Nucleus accumbens (tissue), 56 donors: ENCODE measurements at places on chromosomes 4 and X.

- no peak for DNase-seq
Measured at GRCh38 chr4:80781431-80781830, 249.1 kb upstream of the BMP3 start.

GRCh38 chr4:107747748-107748486 is 27.9 kb upstream of the PAPSS1 start:
- no peak for DNase-seq

GRCh38 chrX:63402106-63402505 is 51.0 kb upstream of the SPIN4 start:
- no peak for DNase-seq

DNA sequence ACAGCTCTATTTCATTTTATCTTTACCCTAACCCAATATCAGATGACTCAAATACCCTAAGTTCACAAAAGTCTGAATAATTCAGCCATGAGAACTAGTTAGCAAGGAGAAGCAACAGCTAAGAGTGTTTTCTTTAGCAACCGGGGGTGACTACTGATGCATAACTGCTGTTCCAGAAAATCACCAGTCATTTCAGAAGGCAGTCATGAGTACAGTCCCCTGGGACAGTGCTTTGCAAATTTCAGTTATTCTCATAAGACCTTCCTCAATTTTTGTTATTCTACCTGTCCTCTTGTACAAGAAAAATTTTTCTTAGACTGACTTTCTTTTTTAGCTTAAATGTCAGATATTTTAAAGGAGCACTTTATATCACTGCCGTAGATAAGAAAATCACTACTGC is 16.4 kb downstream of the BANK1 start:
- no peak for DNase-seq

GRCh38 chr4:139887376-139887802 is 221.8 kb downstream of the MGST2 start:
- no peak for DNase-seq

DNA sequence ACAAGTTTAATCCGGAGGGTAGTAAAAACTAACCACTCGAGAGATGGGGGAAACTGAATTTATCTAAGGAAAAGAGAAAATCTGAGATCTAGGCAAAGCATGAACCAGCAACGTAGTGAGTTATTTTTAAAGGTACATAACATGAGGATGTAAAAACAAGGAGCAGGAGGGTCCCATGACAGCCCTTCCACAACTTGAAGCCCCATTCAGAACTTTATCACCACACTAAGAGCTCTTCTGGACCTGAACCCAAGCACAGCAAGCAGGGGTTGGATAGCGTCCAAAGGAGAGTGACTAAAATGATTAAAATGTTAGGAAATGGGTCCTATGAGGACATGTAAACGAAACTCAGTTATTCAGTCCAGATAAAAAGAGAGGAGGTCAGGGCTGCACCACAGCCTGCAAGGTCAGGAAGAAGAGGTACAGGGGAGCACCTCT is 16.2 kb downstream of the SH3RF1 start:
- no peak for DNase-seq

DNA sequence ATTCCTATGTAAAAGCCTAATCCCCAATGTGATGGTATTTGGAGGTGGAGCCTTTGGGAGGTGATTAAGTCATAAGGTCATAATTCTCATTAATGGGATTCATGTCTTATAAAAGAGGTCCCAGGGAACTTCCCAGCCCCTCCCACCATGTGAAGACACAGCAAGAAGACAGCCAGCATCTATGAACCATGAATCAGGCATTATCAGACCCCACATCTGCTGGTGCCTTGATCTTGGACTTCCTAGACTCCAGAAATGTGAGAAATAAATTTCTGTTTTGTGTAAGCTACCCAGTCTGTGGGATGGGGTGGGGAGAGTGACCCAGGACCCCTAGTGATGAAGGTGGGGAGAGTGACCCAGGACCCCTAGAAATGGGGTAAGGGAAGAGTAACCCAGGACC is 6.1 kb upstream of the DAPP1 start:
- no peak for DNase-seq

DNA sequence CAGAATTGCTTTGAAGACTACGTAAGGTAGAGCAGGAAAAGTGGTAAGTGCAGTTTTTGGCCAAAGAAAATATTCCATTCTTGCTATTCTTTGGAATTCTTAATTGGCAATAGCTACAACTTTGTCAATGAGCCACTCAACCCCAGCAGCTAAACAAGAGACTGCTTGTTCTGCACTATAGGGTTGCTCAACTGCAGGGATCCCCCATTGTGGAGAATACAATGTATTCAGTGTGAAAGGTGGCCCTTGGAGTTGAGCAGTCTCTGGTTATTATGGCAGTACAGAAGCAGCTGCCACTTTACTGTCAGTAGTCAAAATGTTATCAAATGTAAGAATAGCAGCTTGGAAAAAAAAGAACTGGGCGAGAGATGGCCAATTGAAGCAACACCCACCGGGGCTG is 808.7 kb downstream of the CENPC start:
- DNase-seq, result no peak

GRCh38 chr4:169147191-169147590 is 123.6 kb downstream of the SH3RF1 start:
- DNase-seq, result no peak

GRCh38 chrX:2188330-2188792 is 312.4 kb downstream of the DHRSX start:
- no peak for DNase-seq

DNA sequence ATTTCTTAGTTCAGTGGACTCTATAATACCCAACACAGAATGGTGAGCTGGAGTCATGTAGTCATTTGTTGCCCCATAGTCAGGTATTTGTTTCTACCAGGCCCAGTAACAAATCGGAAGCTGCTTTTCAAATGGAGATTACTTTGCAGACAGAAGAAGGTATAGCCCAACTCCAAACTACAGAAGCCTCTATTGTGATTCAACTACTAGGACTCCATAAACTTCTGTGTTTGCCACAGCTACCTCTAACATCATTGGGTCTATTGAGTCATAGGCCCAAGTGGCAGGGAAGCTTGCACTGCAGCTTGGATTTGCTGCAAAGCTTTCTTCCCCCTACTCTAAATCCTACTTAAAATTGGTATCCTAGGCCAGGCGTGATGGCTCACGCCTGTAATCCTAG is 148.8 kb upstream of the STK26 start:
- DNase-seq, result no peak

GRCh38 chr4:168841000-168841671 is 168.9 kb downstream of the CBR4 start:
- DNase-seq, result no peak

GRCh38 chr4:98613453-98614075 is 44.8 kb downstream of the TSPAN5 start:
- no peak for DNase-seq

DNA sequence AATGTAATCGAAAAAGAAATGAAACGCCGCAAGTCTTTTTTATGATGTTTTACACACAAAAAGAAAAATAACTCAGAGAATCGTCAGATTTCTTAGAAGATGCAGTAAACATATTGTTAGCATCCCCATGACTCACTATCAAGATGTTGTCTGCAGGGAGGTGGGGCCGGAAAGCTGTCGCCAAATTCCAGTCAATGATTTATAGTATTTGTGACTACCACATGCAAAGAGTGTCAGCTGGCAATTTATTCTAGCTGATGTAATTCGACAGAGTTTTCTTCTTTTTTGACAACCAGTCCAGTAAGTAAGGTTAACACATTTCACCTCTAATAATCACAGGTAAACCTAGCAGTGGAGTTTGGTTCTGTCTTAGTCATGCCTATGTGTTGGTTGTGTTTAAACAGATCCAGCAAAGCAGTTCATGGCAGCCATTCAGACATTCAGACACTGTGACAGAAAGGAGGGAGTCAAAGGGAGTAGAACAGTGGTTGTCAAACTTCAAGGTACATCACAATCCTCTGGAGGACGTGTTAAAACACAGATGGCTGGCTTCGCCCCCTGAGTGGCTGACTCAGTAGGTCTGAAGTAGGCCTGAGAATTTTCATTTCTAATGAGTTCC is 19.8 kb upstream of the PPP1R2C start:
- DNase-seq, result no peak

GRCh38 chr4:54626113-54626512 is 31.6 kb upstream of the KIT start:
- DNase-seq, result no peak

DNA sequence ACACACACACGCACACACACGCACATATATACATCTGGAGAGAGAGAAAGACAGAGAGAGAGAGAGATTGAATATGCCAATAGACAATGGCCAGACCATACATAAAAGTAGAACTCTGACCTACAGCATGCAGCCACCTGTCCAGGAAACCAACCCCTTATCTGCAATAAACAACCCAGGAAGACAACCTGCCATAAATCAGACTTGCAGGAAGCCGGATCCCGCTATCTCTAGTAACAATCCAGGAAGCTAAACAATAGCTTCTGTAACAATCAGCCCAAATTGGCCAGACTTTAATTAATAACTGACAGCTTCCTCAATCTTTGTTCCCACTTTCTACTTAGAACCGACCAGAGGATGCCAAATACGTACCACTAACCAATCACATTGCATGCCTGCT is 173.2 kb downstream of the LDB2 start:
- DNase-seq, result no peak

- DNase-seq, result no peak
Measured at GRCh38 chrX:136639506-136640176, 8.3 kb upstream of the CD40LG start.

GRCh38 chr4:68724426-68724825 is 54.0 kb upstream of the UGT2B15 start:
- DNase-seq, result no peak
